ENCODE measurements at places on chromosomes 5 and 9. TPM values are rescaled to one million over a fixed set of nuclear protein-coding genes. Genes with fewer than 3 reads are reported as not detected.

- no peak for DNase-seq
Measured at GRCh38 chr5:127231118-127231517, 59.5 kb upstream of the MEGF10 start.

DNA sequence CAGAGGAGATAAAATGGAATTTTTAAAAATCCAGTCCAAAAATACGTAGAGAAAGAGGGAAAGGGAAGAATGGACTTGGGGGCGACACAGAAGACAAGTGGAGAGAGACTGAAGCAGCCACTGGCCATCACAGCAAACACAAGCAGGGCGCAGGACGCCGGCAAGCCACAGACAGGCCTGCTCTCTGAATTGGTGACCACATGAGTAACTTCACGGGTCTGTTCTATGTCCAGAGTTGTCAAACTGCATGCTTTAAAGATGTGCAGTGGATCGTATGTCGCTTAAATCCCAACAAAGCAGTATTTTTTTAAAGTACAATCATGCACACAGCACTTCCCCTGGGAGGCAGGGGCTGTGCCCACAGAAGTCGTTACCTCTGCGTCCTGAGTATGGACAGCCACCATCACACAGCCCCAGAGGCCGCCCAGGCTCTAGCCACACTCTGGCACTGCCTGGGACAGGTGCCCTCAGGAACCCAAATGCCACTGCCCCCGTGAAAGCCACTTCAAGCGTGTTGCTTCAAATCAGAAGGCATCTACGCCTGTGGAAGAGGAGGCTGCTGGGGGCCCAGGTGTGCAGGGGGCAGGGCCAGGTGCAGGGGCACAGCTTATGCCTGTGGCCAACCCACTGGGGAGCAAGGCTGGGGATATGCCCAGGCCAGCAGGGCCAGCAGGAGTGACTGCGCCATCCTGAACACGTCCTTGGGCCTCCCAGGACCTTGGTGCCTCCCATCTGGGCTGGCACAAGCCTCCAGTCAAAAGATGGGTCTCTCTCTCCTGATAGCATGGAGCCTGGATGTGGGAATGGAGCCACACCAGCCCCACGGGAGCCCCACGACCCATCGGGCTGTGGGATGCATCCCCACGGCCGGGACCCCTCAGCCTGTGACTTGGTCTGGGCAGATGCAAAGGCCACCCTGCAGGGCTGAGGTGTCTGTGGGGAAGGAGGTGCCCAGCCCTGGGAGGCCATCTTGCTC, 5.9 kb upstream of the LRRC14B start:
- DNase-seq = no peak

GRCh38 chr9:116549061-116549664, 137.9 kb upstream of the TRIM32 start:
- DNase-seq = no peak

ZNG1A gene
- 29.2 TPM for total RNA-seq

F12 gene
- 5.7 TPM for total RNA-seq

GRCh38 chr5:41686191-41686590, 175.8 kb upstream of the PLCXD3 start:
- no peak for DNase-seq

- no peak for DNase-seq
Measured at GRCh38 chr9:72210522-72210921, 61.3 kb downstream of the GDA start.

GRCh38 chr5:97844797-97845196, 661.8 kb upstream of the RIOK2 start:
- DNase-seq = no peak

DNA sequence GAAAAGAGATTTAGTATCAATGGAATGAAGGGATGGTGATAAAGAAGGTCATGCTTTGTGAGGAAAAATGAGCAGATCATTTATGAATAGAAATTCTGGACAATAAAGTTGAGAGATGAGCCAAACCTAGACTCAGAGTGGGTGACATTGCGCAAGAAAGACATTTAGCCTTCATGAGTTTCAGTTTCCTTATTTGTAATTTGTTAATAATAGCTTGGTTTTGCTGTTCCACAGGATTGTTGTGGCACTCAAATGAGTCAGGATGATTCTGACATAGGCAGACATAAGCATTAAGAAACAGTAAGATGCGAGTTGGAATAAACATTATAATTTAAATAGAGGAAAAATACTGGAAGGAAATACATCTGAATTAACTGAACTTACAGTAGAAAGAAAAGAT, 34.8 kb downstream of the ITGA2 start:
- DNase-seq = no peak

GRCh38 chr5:5344051-5344571, 78.4 kb upstream of the ICE1 start:
- DNase-seq = no peak

GRCh38 chr9:121067640-121068039, 7.1 kb upstream of the CNTRL start:
- DNase-seq = no peak

PCDHB15 gene
- 3.3 TPM for total RNA-seq

TRIM7 gene
- total RNA-seq = 0.76 TPM

Data from type B pancreatic cell (in vitro differentiated cells).